ENCODE measurements at places on chromosomes 13 and 19.

- no peak for DNase-seq
These were observed 39.4 kb upstream of the FARP1 start for GRCh38 chr13:98103531-98103930.

GRCh38 chr13:29436291-29436690 lies 159.2 kb downstream of the SLC7A1 start:
- DNase-seq = no peak

DNA sequence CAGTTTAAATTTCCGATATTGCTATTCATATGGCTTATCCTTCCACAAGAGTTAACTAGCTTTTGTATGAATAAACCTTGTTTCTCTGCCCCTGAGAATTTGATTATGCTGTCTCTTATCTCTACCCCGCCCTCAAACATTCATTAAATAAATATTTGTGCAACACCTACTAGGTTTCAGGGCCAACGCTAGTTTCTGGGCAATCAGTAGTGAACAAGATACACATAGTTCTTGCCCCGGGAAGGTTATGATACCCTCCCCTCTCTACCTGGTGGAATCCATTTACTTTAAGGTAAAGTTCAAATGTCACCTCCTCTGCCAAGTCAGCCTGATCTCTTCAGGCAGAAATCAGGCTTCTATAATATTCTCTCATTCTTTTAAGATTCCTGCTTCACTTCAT lies 16.6 kb upstream of the USP12 start:
- DNase-seq = no peak

DNA sequence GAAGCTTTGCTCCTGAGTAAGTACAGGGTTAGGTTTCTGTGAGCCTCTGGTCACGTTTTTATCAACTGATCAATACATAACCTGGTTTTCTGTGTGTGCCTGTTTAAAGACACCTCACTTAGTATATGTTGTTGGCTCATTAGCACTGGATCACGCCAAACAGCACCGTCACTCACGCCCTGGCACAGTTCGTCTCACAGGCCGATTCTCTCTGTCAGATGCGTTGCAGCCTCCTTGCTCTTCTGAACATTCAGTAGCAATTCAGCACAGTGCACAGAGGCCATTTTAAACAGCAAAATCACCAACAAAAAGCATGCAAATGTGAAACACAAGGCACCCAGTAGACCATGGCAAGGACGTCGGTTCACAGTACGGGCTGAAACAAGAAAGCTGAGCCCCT lies 288.5 kb downstream of the IRS2 start:
- no peak for DNase-seq

DNA sequence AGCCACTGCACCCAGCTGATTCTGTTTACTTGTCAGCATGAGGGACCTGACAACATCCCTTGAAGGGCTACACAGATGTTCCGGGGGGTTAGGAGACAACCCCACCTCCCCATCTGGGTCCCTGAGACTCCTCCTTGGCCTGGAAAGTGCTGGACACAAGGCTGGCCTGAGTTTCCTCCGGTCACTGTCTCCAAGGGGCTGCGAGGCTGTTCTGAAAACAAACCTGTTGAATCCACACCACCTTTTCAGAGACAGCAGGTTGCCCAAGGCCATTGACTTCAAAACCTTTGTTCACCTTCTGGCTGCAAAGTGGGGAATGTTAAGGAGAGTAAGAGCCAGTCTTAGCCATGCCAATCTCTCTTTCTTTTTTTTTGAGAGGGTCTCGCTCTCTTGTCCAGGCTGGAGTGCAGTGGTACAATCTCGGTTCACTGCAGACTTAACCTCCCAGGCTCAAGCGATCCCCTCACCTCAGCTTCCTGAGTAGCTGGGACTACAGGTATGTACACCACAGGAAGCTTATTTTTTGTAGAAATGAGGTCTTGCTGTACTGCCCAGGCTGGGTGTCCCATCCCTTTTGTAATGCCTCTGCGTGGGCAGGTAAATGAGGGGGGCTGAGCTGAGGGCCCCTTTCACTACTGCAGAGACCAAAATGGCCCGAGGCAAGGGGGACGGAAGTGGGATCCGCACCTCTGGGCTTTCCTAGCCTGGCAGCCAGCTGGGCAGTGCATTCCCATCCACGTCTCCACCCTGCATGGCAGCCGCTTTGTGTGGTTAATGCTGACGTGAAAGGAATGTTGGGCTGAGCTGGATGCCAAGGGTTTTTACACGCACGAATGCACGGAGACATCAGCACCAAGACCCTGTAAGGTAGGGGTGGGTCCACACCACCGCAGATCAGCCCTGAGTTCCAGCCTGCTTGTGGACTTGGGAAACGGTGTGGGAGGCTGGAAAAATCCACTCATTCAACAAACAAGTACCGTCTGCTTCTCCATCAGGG lies 1.9 kb upstream of the ZNF628 start:
- DNase-seq = no peak

GRCh38 chr19:49442354-49442753 lies 1.0 kb upstream of the SLC17A7 start:
- DNase-seq = no peak

DNA sequence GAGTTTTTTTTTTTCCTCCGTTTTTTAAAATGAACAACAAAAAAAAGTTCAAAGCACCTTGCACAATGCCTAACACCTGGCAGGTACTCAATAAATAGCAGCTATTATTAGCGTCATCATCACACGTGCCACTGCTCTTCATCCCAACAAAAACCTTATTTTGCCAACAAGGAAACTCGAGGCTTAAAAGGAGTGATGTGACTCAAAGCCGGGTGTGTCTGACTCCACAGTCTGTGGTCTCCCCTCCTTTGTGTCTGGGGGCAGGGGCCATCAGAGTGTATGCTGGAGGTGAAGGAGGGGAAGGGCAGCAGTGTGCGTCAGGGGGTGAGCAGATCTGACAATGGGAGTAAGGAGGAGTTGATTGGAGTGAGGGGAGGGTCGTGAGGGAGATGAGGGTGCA lies 34.1 kb upstream of the POU2F2 start:
- DNase-seq = no peak

DNA sequence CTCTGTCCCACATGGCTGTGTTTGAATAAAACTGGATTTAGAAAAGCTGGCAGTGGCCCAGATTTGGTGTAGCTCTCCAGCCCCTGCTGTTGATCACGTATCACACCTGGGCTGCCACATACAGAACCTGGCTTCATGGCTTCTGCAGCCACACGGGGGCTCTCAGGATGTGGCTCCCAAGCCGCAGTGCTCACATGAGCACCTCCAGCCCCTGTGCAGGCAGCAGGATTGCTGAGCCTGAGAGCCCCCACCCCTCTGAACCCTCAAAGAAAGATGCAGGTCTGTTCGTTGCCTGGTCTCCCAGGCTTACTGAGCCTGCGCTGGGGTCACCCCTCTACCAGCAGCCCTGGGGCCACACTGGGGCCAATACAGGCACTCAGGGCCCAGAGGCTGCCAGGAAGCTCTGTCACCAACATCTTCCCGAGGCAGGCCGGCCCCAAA lies 2.7 kb downstream of the PLEKHF1 start:
- DNase-seq = peak; percentile 88

DNA sequence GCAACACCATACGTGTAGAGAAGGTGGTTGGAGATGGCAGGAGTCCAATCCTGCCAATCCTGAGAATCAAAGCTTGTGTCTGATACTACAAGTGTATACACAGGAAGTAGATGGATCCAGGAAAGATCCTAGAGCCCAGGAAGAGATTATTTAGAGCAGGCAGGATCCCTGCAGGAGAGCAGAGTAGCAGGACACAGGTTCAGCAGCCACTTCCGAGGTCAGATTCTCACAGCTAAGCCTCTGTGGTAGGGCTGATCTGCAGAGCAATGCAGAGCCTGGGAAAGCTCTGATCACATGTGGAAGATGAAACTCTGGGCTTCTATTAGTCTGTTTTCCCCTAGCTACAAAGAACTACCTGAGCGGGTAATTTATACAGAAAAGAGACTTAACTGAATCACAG lies 28.5 kb upstream of the ZNF331 start:
- no peak for DNase-seq

DNA sequence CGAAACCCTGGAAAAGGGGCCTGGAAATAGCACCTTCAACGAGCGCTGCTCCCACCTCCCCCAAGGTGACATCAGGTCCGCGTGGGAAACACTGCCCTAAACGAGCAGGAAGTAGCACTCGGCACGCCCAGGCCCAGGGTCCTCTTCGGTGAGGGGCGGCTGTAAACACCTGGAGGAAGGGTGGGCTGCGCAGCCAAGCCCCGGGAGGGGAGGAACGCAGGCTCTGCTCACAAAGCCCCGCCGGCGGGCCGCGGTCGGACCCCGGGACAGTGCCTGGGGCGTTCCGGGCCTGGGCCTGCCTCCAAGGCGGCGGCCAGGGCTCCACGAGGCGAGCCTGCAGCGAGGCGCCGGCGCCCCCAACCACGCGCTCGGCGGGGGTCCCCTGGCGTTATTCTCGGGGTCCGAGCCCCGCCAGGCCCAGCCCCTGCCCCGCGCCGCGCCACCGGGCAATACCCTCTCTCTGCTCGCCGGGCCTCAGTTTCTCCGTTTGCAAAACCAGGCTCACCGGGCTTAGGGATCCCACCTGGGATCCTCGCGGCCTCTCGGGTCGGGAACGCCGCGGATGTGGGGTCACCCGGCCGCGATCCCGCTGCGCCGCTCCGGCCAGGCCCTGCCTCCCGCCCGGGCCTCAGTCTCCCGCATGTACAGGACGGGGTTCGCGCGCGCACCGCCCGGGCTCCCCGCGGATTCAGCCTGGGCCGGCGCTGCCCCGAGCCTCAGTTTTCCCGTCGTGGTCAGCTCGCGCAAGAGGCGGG lies 630 bp downstream of the RNF126 start:
- peak; percentile 76 for DNase-seq

GRCh38 chr13:45718992-45719391 lies 16.9 kb downstream of the CBY2 start:
- DNase-seq = no peak

GRCh38 chr19:2569596-2570465 lies 93.9 kb downstream of the GADD45B start:
- no peak for DNase-seq

DNA sequence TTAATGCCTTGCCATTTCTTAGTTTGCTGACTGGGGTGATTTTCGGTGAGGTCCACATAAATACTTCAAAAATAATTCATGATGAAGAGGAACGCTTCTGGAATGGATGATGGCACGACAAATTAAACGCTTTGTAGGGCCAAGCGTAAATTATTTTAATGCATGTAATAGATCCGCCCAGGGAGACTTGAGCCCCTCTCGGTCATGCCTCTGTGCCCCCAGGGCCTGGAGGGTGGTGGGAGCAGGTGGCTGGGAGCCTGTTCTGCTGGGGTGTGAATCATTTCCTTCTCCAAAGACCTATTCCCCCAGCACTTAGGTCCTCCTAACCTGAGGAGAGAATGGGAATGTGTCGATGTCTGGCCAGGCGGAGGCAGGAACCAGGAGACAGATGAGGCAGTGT lies 350.6 kb downstream of the ZNF536 start:
- no peak for DNase-seq

DNA sequence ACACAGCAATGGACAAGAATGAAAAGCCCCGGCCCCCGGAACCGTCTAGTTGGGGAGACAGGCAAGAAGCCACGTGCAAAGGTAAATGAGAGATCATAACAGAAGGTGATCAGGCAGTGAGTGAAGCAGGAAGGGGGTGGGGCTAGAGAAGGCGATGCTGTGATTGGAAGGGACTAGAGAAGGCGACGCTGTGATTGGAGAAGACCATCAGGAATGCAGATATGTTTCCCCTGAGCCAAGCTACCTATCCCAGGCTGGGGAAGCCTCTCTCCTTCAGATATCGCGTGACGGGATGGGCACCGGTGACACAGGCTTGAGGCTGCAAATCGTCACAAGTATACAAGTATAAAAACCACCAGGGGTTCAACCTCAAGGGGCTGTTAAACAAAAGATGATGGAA lies 21.8 kb downstream of the DCAF15 start:
- DNase-seq = no peak

DNA sequence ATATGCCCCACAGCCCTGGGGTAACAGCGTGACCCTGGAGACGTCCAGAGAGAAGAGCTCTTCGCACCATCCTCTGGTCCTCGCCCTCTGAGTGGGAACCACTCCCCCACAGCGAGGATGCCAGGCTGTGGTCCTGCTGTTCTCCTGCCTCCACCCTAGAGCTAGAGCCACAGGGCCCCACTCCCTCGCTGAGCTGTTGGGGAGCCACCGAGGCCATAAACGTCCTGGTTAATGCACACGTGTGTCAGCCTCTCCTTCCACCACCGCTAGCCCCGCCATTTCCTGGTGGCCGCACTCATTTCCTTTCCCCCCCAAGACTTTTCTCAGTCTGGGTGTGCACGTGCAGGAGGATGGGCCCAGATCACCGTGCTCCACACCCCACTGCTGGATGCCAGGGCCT lies 11.5 kb downstream of the CEACAM16 start:
- DNase-seq = no peak

DNA sequence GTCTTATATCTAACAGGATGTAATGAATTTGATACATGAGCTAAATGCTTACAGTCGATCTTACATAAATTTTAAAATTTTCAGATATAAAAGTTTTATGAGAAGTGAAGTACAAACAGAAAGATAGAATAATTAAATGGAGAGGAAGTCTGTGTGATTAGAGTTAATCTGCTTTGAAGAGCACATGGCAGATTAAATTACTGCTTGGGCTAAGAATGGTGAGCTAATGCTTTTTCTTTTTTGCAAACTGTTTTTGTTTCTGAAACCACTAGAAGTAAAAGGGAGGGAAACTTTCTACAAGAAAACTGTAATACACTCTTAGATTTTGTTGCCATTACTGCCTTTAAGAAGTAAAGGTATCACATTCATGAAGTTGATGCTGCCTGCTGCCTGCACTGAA lies 96.3 kb upstream of the SPRY2 start:
- no peak for DNase-seq

DNA sequence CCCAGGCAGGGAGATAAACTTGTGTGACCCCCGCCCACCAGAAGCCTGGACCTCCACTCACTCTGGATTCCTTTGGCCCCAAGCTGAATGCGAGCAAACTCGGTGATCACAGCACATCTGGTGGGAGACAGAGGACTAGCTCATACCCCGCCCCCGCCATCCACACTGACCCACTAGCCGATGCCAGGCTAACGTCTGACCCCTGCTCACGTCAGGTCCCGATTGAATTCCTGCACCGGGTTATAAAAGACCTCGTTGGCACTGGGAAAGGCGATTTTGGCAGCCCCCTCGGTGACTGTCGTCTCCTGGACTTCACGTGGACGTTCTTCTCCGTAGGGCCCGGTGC lies 631 bp downstream of the TRMT1 start:
- peak; percentile 23 for DNase-seq

DNA sequence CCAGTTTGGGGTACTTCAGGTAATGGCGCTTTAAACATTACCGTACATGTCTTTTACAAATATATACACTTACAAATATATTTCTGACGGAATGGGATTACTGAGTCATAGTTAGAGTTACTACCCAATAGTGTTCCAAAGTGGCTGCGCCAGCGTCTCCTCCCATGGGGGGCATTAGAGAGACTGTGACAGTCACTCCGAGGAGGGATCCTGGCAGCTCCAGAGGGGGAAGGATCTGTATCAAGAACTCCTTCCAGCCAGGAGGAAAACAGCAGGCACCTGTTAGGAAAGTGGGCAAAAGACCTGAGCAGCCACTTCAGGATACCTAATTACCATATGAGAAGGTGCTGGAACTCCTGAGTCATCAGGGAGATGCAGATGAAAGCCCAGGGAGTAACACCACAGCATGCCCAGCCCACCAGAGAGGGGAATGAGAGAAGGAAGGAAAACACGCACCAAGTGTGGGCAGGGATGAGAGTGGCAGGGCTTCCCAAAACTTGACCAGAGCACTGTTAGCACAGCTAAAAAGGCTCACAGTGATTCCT lies 52.9 kb downstream of the SLC7A9 start:
- no peak for DNase-seq

- no peak for DNase-seq
These were observed 111.1 kb downstream of the STARD13 start for GRCh38 chr13:33174491-33174890.

- DNase-seq = no peak
These were observed 221.7 kb downstream of the RFC3 start for GRCh38 chr13:34039678-34040077.

- DNase-seq = no peak
These were observed 567 bp downstream of the ALKBH6 start for GRCh38 chr19:36013280-36014011.
